Non-pigmented ciliary epithelial cell (primary cell): ENCODE measurements at places on chromosomes 16 and 17.

DNA sequence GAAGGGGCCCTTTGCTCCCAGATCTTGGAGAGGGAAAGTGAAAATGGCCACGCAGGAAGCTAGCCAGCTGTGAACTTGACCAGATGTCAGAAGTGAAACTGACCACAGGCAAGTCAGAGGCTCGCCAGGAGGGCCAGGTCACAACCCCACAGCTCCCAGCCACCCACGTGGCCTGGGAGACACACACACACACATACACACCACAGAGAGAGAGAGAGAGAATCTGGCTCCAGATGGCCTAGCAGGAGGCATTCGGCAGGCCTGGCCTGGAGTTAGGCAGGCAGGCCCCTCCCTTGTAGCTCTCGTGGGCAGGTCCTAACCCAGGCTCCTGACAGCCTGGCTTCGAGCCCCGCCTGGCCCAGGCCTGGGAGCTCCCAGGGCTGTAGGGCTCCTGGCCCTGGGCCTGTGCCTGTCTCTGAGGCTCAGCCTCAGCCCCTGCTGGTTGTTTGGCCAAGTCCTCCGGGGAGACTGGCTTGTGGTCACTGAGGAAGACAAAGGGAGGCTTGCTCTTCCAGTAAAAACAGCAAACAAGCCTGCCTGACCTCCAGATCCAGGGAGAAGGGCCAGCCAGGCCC, 20.2 kb downstream of the NGFR start:
- DNase-seq: peak; percentile 67

DNA sequence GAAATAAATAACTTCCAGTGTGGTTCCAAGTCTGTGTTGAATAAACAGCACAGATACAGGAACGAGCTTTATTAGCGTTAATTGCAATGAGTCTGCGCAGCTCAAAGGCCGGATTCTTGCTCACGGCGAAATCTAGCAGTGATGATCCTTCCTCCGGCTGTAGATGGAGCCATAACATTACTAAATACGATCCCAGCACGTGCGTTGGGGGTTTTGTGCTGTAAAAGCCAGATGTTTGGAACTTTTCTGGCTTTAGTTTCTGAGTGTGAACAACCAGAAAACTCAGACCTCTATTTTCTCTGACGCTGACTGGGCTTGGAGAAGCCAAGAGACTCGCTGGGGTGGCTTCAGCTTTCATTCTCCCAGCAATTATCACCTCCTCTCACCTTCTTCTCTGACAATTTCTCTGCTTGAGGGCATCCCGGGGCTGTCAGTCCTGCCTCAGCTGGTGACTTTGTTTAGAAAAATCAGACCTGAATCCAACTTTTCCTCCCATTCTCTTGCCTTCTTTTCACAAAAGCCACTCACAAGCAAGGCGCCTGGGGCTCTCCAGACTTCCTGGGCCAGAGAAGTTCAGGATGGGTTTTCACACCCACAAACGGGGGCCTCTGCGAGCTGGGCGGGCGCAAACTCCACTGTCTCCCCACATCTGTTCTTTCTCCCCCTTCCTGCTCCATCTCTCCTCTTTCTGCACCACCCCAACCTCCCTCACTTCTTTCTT, 47.1 kb upstream of the AKTIP start:
- peak; percentile 48 for DNase-seq

- peak; percentile 19 for DNase-seq
These were observed 45.2 kb downstream of the MYH13 start for GRCh38 chr17:10327640-10328039.

- peak; percentile 11 for DNase-seq
These were observed 487 bp downstream of the C17orf67 start for GRCh38 chr17:56833057-56833808.

GRCh38 chr17:62366191-62366590, 14.2 kb upstream of the EFCAB3 start:
- no peak for DNase-seq

GRCh38 chr17:45200701-45201100, 21.0 kb upstream of the FMNL1 start:
- DNase-seq: no peak

GRCh38 chr16:68041783-68042182, 18.7 kb downstream of the DUS2 start:
- no peak for DNase-seq

- DNase-seq: no peak
These were observed 28.0 kb downstream of the NFATC3 start for GRCh38 chr16:68113059-68113761.

- no peak for DNase-seq
These were observed 73.7 kb upstream of the FOXF1 start for GRCh38 chr16:86436466-86437185.

DNA sequence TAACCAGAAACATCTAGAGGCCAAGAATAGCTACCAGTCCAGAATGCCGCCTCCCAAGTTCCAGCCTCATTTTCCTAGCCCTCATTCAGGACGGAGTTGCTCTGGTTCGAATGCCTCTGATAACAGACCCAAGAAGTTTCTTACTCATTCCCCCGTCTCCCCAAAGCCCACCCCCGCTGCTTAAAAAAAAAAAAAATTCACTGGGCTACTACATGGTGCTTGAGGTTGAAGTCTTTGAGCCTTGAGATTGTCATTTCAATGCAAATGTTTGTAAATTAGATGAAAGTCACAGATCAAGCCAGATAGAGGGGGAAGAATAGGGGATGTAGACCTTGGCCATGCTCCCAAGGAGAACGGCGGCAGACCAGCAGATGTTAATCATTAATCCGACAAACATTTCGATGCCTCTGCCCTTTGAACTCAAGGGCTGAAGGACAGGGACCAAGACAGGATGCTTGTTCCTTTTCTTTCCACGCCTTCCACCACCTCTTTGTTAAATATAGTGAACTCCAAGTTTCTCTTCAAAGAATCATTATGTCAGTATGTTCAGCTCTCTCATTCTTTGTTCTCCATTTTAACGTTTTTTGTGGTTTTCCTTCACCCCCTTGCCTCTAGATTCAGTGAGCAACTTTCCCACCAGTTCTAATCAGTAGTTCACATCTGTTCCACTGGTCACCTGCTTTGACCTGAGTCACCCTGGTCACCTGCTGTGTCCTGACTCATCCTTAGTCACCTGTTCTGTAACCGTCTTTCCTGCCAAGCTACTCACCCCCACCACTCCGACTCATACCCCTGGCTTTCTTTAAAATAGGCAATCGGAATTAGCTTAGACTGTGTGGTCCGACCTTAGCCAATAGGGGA, 190.3 kb downstream of the CPPED1 start:
- no peak for DNase-seq

DNA sequence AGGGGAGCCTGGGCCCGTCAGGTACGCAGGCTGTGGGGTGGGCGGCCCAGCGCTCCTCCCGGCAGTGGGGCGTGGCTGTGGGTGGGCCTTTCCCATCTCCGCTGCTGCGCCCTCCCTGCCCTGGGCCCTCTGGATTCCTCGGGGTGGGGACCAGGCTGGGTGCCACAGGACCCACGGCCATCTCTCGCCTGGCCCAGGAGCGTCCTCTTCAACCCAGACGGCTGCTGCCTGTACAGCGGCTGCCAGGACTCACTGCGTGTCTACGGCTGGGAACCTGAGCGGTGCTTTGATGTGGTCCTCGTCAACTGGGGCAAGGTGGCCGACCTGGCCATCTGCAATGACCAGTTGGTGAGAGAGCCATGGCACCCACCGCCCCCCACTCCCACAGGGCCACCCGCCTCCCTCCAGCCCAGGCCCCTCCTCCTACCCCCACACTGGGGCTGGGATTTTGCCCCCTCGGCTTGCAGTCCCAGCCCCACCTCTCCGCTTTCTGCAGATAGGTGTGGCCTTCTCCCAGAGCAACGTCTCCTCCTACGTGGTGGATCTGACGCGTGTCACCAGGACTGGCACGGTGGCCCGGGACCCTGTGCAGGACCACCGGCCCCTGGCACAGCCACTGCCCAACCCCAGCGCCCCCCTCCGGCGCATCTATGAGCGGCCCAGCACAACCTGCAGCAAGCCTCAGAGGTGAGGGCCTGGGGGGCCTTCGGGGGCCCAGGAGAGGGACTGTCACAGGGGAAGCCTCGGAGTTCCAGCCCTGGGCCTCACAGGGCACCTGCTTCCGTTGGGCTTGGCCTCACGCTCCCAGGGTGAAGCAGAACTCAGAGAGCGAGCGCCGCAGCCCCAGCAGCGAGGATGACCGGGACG, 17.2 kb downstream of the KATNB1 start:
- no peak for DNase-seq

DNA sequence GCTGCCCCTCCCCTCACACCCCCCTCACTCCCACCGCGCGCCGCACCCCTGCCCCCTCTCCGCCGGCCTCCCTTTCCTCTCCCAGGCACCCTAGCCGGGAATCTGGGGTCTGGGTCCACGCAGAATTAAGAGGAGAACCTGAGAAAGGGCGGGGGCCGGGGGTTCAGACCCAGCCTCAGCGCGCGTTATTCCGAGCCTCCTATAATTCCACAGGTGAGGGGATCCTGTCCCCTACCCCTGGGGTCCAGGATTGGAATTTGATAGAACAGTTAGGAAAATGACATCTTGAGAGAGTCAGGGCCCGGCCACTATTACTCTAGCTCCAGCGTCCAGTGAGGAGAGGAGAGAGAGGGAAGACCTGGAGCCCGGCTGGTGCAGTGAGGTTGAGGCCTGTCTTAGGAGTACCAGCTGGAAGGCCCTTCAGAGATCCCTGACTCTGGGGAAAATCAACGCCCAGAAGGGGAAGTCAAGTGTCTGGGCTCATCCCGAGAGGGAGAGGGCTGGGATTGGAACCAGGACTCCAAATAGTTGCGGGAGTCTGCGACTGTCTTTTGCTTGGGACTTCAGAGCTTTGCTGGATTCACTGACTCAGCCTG, 17.3 kb downstream of the GRB7 start:
- no peak for DNase-seq

GRCh38 chr17:61251939-61252865, 147.4 kb upstream of the TBX2 start:
- peak; percentile 92 for DNase-seq
